OCI-M1 (cell line): ENCODE measurements at places on chromosomes 1 and 21.

- no peak for DNase-seq
Measured at GRCh38 chr1:33984906-33985565, 121.2 kb downstream of the HMGB4 start.

GRCh38 chr1:27668808-27669723, 2.9 kb downstream of the IFI6 start:
- peak; percentile 77 for DNase-seq

- no peak for DNase-seq
Measured at GRCh38 chr1:49854741-49855140, 169.0 kb downstream of the AGBL4 start.

DNA sequence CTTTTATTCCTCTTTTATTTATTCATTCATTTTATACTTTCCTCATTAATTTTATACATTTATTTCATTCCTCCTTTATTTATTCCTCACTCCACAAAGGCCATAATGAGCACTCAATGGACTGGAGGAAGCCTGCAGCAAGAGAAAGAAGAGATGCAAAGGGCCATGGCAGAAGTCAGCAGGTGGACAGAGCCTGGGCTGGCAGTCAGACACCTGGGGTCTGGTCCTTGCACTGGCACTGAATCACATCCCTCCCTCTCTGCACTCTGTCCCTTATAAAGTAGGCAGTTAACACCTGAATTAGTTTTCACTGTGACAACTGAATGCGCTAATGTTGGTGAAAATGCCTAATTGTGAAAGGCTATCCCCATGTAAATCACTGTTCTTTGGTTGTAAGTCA, 38.6 kb downstream of the FAM78B start:
- DNase-seq, result no peak

DNA sequence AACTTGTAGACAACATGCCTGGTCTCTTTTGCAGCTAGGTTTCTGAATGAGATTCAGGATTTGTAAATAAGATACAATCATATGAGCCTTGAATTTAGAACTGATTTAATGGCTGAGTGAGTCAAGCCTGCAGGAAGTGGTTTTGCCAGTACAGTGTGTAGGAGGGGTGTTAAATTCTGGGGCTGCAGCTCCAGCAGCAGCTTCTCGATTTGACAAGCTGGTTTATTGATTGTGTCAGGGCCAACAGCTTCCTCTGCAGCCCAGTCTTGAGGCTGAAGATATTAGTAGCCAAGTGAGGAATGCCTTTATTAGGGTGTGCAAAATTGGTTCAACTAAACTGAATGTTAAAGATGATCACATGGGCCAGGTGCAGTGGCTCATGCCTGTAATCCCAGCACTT, 11.5 kb upstream of the PLA2G5 start:
- DNase-seq, result peak; percentile 36

GRCh38 chr1:53732912-53733317, 6.0 kb downstream of the GLIS1 start:
- DNase-seq, result no peak

- DNase-seq, result no peak
Measured at GRCh38 chr1:110056776-110057175, 13.7 kb downstream of the ALX3 start.

DNA sequence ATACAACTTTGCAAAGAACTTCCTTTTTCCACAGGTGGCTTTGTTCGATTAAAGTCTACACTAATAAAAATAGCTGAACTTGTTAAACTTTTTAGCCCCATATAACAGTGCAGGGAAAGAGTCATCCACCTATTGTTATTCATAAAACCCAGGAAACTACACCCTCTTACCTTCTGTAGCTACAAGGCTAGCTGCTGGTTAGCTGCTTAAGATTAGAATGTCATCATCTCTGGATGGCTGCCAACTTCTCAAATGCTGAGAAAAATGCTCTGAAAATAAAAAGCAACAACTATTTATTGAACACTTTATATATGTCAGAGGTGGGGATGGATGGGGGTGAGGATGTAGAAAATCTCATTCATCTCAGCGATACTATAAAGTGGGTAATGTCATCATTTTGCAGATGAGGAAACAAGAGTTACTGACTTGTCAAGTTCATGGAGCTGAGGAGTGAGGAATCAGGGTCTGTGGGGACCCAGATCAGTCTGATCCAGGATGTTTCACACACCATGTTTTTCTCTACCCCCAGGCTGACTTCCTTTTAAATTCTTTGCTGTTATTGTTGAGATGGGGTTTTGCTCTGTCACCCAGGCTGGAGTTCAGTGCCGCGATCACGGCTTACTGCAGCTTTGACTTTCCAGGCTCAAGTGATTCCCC, 17.1 kb downstream of the ATP5PF start:
- DNase-seq, result peak; percentile 68

GRCh38 chr1:100246738-100247137, 2.9 kb downstream of the DBT start:
- no peak for DNase-seq

DNA sequence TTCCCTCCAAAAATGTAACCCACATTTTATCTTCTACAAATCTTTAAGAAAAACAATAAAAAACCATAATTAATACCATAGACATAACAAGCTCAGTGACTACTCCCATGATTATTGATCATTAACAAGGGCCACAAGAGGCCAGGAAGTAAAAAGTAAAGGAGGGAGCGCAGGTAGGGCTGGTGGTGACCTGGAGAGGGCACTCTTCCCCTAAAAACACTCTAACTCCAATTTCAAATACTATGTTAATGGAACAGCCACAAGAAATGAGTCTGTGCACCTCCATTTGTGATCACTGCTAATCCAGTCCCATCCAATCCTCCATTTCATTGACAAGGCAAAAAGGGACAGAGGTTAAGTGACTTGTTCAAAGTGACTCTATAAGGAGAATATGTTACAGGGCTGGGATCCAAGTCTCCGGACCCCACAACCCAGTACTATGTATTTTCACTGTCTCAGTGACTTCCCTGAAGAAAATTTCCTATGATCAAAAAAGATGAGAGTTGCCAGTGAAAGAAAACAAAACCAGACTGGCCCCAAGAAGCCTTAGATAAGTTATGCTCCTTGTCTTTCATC, 41.2 kb upstream of the CFAP298 start:
- DNase-seq, result peak; percentile 66

GRCh38 chr1:14522077-14522925, 76.2 kb upstream of the KAZN start:
- DNase-seq, result no peak

- no peak for DNase-seq
Measured at GRCh38 chr1:2125350-2126211, 69.0 kb downstream of the FAAP20 start.

- DNase-seq, result no peak
Measured at GRCh38 chr1:224882264-224882663, 47.2 kb upstream of the DNAH14 start.

DNA sequence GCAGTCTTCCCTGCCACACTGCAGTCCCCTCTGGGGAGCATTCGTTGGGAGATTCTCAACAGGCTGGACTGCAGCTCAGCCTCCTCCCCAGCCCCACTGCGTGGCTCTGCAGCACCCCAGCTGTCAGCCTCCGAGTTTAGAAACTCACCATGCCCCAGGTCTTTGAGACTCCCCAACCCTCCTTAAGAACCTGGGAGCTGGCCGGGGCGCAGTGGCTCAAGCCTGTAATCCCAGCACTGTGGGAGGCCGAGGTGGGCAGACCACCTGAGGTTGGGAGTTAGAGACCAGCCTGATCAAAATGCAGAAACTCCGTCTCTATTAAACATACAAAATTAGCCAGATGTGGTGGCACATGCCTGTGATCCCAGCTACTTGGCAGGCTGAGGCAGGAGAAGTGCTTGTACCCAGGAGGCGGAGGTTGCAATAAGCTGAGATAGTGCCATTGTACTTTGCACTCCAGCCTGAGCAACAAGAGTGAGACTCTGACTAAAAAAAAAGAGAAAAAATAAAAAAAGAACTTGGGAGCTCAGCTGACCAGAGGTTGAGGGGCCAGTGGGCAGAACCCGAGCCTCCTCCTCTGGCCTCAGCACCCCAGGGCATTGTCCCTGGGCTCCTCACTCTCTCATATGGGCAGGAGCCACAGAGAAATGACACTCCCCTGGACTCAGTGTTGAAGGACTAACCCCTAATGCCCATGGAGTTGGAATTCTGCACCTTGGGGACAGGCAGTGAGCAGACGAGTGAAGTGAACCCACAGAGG, 5.6 kb downstream of the OLIG2 start:
- no peak for DNase-seq

DNA sequence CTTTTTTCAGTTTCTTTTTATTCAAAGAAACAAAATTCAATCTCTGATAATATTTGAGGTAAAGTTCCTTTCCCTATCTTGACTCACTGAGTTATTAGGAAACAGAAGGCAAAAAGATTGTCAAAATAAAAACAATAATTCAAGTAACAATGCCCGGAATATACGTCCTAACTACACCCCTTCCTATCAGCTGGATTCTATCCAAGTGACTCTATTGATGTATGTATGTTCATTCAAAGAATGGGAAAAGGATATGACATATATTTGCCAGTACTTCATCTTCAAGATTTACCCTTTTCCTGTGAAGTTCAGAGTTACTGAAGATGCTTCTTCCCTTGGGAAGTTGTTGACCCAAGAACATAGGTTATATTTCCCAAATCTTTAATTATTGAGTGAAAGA, 13.7 kb downstream of the SPRTN start:
- DNase-seq, result no peak

DNA sequence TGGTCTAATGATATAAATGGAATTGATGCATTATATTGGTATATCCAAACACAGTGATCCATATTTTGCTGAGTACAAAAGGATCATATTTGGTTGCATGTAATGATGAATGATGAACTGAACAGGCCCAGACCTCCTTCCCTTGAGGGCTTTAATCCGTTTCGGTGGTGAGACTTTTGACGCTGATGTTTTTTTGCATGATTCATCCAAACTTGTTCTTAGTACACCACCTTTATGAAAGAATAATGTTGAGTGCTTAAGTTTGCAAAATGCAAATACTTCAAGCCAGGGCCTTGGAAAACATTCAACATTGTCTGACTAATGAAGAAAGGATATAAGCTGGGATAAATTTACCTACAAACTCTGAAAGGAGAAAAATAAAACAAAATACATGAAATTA, 19.2 kb downstream of the HOOK1 start:
- no peak for DNase-seq
